ENCODE measurements at places on chromosomes 16 and 17.

- DNase-seq, result no peak
Observed at GRCh38 chr16:56520251-56520577, 390 bp upstream of the BBS2 start.

DNA sequence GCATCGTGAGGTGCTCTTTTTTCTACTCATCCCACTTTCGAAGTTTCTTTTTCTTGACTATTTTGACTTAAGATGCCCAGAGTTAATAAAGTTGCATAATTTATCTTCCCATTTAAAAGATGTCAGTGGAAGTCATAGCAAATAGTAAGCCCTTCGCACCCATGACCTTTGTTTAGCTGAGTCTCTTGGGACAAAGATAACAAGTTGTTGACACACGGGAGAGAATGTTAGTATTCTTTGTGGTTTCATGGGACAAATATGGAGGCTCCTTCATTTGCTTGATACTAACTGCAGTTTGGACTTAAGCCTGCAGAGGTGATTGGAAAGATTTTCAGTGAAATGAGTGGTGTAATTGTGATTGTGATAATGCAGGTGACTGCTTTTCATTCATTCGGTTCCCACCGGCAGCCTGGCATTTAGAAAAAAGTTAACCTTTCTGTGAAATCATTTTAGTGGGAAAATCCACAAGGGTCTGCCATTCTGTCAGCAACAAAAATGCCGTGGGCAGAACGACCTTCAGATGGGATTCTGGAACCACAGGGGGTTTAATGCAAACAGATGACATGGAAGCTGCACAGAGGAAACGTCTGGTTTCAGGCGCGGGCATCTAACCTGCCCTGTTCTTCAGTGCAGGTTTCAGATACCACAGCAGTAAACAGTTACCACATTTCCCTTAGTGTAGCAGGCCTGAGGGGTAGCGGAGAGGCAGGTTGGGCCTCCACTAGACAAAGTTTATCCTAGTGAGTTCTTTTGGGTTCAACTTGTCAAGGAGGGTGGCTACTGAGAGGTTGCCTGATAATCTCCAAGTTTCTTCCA is 123.0 kb downstream of the RPTOR start:
- no peak for DNase-seq

- DNase-seq, result no peak
Observed at GRCh38 chr17:58273453-58274104, 7.2 kb downstream of the MPO start.

DNA sequence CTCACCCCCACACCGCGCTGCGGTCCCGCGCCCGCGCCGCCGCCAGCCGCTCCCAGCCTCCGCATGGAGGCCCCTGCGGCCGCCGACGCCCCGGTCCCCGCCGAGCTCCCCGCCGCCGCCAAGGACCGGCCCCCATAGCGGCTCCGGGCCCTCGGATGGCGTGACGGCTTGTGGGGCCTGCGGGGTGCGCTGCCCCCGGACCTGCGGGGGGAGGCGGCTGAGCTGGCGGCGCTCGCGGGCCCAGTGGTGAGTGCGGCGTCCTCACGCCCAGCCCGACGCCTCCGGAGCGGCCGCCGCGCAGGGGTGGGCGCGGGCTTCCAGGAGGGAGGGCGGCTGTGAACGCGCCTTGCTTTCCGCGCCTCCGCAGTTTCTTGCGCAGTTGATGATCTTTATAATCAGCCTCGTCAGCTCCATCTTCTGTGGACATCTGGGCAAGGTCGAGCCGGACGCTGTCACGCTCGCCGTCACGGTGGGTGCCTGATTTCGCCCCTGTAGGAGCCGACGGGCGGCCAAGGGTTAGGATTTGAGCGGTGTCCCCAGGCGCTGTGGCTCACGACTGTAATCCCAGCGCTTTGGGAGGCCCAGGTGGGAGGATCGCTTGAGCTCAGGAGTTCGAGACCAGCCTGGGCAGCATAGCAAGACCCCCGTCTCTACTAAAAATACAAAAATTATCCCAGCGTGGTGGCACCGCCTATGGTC is 46.4 kb downstream of the SLC47A1 start:
- peak; percentile 3 for DNase-seq

DNA sequence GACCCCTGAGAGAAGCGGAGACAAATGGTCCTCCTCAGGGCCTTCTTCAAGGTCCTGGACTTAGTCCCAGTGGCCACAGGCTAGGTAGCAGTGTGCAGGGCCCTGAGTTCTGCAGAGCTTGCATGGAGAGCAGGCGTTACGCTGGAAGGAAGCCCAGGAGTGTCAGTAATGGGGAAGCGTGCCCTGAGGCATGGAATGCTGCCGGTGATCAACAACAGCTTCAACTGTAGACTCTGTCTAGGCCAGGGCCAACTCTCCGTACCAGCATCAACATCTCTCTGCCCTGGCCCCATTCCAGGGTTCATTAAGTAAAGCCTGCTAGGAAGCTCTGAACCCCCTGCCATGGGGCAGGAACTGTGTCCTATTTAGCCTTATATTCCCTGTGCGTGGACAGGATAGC is 568 bp upstream of the TNK1 start:
- no peak for DNase-seq

Measured in fibroblast of skin of back (primary cell).